ENCODE measurements at places on chromosomes 2 and 18.

- DNase-seq: no peak
These were observed 72.2 kb upstream of the THOC1 start for GRCh38 chr18:340044-340443.

GRCh38 chr2:20027705-20028434, 15.4 kb upstream of the MATN3 start:
- DNase-seq: no peak

GRCh38 chr2:20391951-20392699, 41.5 kb upstream of the PUM2 start:
- no peak for DNase-seq

GRCh38 chr2:237806334-237806733, 7.8 kb downstream of the RBM44 start:
- DNase-seq: no peak

GRCh38 chr2:8304821-8305766, 376.8 kb upstream of the ID2 start:
- no peak for DNase-seq

DNA sequence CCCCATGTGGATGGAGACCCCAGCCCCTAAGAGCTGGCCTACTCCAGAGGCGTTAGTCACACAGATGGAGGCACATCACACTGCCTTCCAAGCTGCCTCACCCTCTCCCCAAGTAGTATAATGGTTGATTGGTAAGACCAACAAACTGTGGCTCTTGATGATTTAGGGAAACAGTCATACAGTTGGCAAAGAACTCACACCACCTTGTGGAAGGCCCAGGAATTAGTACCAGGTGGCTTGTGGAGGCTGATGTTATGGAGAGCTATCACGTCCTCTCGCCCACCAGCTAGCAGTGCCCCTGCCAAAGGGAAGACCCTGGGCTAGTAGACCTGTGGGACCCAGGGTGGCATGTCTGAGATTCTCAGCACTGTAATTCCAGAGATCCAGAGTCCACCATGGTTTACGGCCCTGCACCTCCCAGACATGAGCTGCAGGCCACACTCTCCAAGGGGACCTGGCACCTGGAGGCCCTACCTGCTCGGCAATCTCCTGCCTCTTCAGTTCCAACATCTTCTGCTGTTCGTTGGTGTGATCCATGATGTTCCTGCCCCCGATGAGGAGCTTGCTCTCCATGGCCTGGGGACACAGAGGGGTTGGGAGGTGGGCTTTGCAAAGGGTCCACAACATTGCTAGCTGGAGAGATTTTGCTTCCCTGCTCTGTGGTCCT, 26.3 kb downstream of the KIF3C start:
- no peak for DNase-seq

DNA sequence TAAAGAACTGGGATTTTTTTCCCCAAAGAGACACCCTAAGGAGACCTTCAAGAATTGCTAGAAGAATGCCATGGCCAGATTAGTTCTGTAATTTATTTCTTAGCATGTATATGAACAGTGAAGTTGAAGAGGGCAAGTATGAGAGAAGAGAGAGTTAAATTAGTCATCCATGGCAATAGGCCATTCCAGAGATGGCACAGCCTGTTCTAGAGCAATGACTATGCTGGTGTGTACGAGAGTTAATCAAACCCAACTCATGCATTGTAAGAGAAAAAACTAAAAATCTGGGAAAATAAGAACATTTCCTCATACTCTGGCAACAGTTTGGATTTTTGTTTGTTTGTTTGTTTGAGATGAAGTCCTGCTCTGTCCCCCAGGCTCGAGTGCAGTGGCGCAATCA, 112.1 kb upstream of the PIK3C3 start:
- no peak for DNase-seq

DNA sequence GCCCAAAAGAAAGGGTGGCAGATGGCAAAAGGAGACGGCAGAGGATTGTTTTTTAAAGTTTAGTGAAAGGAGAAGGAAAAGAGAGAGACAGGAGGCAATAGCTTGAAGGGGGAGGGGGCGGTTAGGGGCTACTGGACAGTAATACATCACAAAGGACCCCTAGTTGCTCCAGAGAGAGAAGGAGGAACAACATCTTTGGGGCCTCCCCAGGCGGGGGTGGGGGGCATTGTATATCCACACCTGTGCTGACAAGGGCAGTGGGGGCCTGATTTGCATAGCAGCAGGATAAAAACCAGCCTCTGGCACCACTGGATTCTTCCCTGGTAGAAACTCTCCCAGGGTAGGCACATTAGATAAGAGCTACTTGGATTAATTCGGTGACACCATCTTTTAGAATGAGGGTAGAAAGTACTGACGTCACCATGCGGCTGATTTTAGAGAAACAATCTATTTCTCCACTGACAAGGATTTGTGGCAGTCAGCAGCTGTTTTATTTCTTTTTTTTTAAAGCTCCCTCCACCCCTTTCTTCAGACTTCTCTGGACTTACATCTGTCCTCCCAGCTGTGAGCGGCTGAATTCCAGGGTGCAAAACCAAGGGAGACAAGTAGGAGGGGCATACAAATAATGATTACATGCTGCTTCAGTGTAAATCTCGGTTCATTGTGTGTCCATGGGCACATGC, 199.8 kb upstream of the NRP2 start:
- DNase-seq: no peak

GRCh38 chr2:236674646-236675045, 105.0 kb downstream of the ACKR3 start:
- DNase-seq: no peak
